Stimulated activated CD8-positive, alpha-beta memory T cell treated with anti-CD3 and anti-CD28 coated beads, Interleukin-2, amount 100 ng/mL, for 48 hours (primary cell): ENCODE measurements at places on chromosomes 12 and 14.

DNA sequence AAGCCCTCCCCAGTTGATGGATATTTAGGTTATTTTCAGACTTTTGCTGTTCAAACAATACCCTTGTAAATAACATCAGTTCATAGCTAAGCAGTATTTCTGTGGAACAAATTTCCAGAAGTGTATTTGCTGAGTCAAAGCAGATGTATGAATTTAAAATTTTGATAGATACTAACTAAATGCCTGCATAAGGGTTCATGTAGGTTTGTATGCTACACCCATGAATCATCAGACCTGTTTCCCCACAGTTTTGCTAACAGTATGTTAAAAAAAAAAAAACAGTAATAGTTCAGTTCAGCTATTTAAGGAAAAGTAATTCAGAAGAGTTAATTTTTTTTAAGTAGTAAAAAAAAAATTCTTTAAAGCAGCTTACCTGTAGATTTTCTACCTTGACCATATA, 236.1 kb upstream of the DIO2 start:
- no peak for DNase-seq

GRCh38 chr12:27907766-27908165, 64.8 kb downstream of the PTHLH start:
- no peak for DNase-seq

DNA sequence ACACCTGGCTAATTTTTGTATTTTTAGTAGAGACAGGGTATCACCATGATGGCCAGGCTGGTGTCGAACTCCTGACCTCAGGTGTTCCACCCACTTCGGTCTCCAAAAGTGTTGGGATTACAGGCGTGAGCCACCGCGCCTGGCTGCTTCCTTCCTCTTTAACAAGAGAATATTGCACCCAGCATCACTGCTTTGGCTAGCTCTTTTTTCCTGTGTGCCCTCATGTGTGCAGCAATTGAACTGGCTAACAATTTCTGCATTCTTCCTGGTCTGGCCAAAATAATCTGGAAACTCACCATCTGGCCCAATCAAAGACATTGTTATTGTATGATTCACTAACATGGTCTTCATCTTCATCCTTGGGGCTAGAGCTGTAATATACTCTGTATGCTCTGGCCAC, 2.7 kb upstream of the ASB8 start:
- no peak for DNase-seq

DNA sequence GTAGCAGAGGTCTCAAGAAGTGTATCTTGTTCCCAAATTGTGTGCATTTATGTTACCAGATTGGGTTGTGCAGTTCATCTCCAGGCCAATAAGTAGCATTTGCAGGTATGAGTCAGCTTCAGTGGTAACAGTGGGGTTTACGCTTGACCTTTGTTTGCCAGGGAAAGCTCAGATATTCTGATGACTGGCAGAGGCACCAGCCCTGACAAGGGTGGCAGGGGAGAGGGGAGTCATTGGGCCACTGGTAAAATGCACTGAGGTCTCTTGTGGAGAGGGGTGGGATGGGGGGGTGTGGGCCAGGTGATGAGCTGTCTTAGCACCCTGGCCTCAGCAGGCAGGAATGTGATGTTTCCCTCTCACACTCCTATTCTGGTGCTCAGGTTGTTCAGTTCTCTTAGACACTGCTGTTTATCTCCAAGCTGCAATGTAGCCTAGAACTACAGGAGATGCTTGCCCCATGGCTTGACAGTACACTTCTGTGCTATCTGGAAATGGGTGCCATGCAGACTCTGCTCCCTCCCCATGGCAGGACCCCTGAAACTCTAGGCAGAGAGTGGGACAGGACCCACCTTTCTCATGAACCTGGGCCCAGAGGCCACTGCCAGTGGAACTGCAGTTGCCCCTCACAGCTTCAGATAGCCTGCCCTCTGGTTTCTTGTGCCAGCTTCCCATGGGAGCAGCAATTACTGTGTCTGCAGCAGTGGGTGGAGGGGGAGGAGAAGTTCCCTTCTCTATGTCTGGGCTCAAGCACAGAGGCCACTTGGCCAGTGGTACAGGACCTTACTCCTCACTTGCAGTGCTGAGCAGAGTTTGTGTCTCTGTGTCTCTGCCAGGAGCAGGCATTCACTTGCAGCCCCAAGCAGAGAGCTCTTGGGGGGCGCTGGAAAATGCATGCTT, 31.9 kb downstream of the USP15 start:
- DNase-seq = no peak

GRCh38 chr14:61395115-61395725, 73.8 kb downstream of the PRKCH start:
- DNase-seq = no peak

GRCh38 chr14:94379291-94380224, 8.8 kb downstream of the SERPINA1 start:
- DNase-seq = no peak

DNA sequence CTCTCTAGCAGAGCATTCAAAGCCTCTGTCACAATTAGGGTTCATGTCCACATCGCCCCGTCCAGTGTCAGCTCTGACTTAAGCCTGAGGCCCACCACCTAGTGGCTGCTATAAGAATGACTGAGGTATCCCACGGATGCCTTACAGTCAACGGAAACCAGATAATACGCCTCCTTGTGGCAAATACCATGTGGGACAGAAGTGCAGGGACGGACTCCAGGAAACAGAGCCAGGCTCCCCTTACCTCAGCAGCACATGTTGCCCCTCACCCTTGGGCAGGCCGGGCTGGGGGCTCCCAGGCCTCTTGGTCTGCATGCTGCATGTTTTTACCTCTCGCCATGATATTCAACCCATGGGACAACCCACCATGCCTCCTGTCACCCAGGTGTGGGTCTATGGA, 86.3 kb downstream of the VWF start:
- peak; percentile 17 for DNase-seq

- no peak for DNase-seq
These were observed 15.1 kb downstream of the RNF41 start for GRCh38 chr12:56206452-56207166.

DNA sequence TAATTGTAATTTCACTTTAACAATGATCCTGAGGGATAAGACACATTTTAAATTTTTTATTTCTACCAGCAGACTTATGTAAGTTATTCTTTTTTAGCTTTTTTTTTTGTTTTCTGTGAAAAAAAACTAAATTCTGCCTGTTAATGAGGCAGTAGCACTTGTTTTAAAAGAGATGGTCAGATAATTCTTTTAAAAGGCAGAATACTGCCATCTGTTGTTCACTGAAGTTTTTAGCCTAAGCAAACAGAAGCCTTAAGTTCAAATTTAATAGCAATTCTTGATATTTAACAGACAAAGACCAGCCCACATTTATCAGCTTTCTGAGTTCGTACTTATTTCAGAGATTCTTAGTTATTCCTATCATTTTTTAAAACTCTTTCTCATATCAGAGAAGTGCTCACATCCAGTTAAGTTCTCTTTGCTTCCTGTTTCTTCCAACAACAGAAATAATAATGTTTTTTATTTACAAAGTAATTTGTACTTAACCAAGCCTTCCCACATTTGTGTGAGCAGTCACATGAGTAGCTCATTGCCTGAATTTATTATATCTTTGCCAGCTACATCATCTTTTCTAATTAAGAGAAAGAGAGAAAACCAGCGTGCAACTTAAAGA, 93.4 kb upstream of the SLCO1C1 start:
- DNase-seq = no peak

DNA sequence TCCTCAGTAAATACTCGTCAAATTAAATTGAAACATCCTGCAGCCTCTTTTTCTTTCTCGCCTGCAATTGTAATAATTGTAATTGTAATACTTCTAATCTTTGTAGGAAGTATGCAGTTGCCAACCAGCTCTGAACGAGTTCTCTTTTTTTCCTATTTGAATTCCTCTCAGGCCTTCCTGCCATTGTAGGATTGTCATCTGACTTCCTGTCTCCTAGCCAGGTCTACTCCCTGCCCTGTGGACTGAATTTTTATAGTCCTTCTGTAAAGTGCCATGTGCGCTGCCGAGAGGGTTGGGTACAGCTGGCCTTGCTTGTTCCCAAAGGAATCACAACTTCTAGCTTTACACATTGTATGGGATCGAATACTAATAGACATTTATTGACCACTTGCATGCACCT, 183.3 kb downstream of the SSPN start:
- DNase-seq = no peak

- DNase-seq = no peak
These were observed 379.6 kb downstream of the CCDC91 start for GRCh38 chr12:28569698-28570411.

DNA sequence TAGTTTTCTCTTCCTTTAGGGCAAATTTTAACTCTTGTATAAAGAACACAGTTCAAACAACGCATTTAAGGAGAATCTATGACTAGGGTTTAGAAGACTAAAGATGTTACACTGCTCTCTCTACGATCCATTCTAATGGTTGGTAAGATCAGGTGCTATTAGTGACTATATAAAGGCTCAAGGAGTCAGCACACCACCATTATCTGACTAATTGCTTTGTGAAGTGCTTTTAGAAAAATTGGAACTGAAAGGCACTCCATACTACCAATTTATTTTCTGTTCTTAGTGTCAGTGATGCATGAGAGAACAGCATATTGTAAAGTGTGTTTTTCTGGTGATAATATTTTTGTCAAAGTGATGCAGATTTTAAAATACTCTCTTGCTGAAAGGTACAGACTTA, 136.8 kb downstream of the SYT1 start:
- no peak for DNase-seq

- no peak for DNase-seq
These were observed 31.4 kb upstream of the SLC2A13 start for GRCh38 chr12:40137252-40137651.

GRCh38 chr14:79464468-79464867, 746.8 kb downstream of the DIO2 start:
- no peak for DNase-seq

- peak; percentile 17 for DNase-seq
These were observed at the start of gene FAIM2 for GRCh38 chr12:49903700-49904423. Gene FAIM2, minus strand, starts transcription at chr12:49903900. Its CDS starts 108 bp downstream, at chr12:49903792.

GRCh38 chr14:57362361-57362760, 28.0 kb upstream of the NAA30 start:
- DNase-seq = no peak

GRCh38 chr12:97983796-97984195, 521.2 kb downstream of the RMST start:
- no peak for DNase-seq

- DNase-seq = no peak
These were observed 978.1 kb downstream of the GALC start for GRCh38 chr14:87014856-87015255.

DNA sequence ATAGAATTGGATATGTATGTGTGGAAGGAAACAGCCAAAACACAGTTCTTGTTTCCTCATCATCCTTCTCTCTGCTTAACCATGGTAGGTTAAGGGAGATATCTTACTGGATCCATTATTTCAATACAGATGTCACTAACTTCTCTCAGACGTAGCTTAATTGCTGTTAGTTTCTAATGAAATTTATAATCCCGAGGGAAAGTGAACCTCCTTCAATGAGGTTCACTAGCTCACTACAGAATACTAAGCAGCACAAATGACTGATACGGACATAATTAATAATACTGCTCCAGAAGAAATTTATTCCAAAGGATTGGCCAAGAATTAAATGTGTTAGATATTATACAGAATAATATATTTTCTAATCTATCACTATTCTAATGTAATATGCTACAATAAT, 28.6 kb upstream of the PTPRO start:
- no peak for DNase-seq

GRCh38 chr14:22338917-22339715, 249.9 kb downstream of the DAD1 start:
- no peak for DNase-seq
